Naive thymus-derived CD8-positive, alpha-beta T cell (primary cell): ENCODE measurements at places on chromosomes 1 and 21. TPM values are rescaled to one million over a fixed set of nuclear protein-coding genes. Genes with fewer than 3 reads are reported as not detected.

Gene ARHGEF19
- total RNA-seq = 12.7 TPM

GRCh38 chr21:41080485-41081121 is 87.4 kb upstream of the BACE2 start:
- H3K4me1 ChIP-seq = no peaks in the 10 kb centered on the region
- H3K27ac ChIP-seq = no peak overlapping the region
- peaks cover 11% of the 10 kb centered on the region for H3K27me3 ChIP-seq
- no peak for DNase-seq
- H3K36me3 ChIP-seq = no peaks in the 10 kb centered on the region

GRCh38 chr21:31204801-31205200 is 139.3 kb downstream of the TIAM1 start:
- H3K36me3 ChIP-seq = no peaks in the 10 kb centered on the region
- H3K27ac ChIP-seq = no peak overlapping the region
- DNase-seq = no peak
- no peaks in the 10 kb centered on the region for H3K4me1 ChIP-seq

DNA sequence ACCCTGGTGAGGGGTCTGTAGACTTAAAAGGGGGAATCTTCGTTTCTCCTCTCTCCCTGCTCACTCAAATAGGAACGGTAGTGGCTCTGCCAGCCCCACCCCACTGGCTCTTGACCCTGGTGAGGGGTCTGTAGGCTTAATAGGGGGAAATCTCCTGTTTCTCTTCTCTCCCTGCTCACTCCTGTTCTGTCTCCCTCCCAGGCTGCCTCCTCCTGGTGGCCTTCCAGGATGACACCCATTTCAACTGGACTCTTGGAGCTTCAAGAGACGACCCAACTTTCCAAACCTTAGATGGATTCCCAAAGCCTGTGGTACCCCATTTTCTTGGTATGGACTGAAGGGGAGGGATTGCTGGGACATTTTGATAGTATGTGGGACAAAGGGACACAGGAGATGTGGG is 1.4 kb upstream of the EPHB2 start:
- peaks cover 49% of the 10 kb centered on the region for H3K27me3 ChIP-seq
- no peak overlapping the region for H3K27ac ChIP-seq
- H3K4me3 ChIP-seq = no peak overlapping the region
- DNase-seq = no peak
- H3K36me3 ChIP-seq = peaks cover 2% of the 10 kb centered on the region

Gene HSD3B2
- total RNA-seq = not detected

Gene PPP2R5A
- 47.7 TPM for total RNA-seq

DNA sequence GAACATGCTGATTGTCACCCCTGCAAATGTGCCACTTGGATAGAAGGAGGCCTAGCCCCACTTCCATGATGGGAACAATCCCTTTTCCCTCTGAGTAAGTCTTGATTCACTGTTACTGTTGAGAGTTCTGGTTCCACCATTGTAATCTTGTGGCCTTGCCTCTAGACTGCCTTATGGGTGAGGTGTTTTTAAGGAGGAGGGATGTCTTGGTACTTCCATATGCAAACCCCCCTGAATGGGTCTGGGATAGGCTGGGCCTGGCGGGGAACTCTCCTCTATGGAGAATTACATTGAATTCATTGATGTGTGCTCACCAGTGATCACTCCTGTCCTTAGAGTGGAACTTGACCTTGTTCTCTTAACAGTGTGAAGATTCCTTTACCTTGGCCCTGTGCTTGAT is 5.8 kb downstream of the GALNT2 start:
- H3K4me3 ChIP-seq = no peak overlapping the region
- peaks cover 14% of the 10 kb centered on the region for H3K36me3 ChIP-seq
- H3K27ac ChIP-seq = peak overlapping the region; percentile 33
- no peaks in the 10 kb centered on the region for H3K27me3 ChIP-seq

DNA sequence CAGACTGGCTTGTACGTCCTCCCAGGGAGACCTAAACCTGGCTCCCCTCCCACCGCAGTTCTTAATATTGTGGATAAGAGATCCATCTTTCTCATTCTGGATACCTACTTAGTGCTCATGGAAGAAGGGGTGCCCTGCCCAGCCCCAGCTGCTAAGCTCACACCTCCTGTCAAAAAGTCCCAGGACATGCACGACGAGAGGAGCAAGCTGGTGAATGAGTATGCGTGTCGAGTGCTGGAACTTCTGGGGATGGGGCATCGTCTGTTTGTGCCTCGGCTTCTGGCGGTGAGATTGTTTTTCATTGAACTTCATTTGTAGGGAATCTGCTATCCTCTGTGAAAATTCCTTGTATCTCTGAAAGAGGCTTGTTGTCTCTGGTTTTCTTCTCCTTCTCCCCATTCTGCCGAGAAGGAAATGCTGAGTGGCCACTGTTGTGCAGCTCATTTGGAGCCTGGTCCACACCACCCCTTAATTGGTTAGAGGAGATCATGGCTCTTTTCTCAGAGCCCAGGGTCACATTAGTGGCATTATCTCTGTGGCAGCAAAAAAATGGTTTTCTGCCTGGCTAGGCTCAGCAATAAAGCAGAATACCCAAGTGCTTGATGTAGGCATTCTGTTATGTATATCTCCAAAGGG is 199.4 kb upstream of the CACYBP start:
- no peaks in the 10 kb centered on the region for H3K36me3 ChIP-seq
- H3K4me3 ChIP-seq = no peak overlapping the region
- H3K27me3 ChIP-seq = no peaks in the 10 kb centered on the region
- H3K27ac ChIP-seq = no peak overlapping the region

- H3K4me1 ChIP-seq = no peaks in the 10 kb centered on the region
- no peak overlapping the region for H3K4me3 ChIP-seq
- H3K36me3 ChIP-seq = no peaks in the 10 kb centered on the region
- no peak for DNase-seq
- H3K27ac ChIP-seq = no peak overlapping the region
Observed at GRCh38 chr1:160129046-160129445, 13.5 kb downstream of the ATP1A2 start.

- H3K4me1 ChIP-seq = peaks cover 13% of the 10 kb centered on the region
- DNase-seq = no peak
- H3K27ac ChIP-seq = no peak overlapping the region
Observed at GRCh38 chr1:156151093-156151688, 2.2 kb upstream of the SEMA4A start.

Gene KPRP
- total RNA-seq = not detected

- H3K27ac ChIP-seq = no peak overlapping the region
- no peaks in the 10 kb centered on the region for H3K27me3 ChIP-seq
- peaks cover 19% of the 10 kb centered on the region for H3K36me3 ChIP-seq
- no peak for DNase-seq
- no peaks in the 10 kb centered on the region for H3K4me1 ChIP-seq
Observed at GRCh38 chr1:163298365-163298764, 23.4 kb upstream of the NUF2 start.

- DNase-seq = no peak
- peak overlapping the region; percentile 88 for H3K4me3 ChIP-seq
Observed at GRCh38 chr21:39388811-39389155, 39.9 kb upstream of the HMGN1 start.

Gene PPFIA4
- 1.4 TPM for total RNA-seq

- no peak for DNase-seq
- no peaks in the 10 kb centered on the region for H3K27me3 ChIP-seq
- H3K4me3 ChIP-seq = peak overlapping the region; percentile 73
- peaks cover 8% of the 10 kb centered on the region for H3K36me3 ChIP-seq
- no peak overlapping the region for H3K27ac ChIP-seq
Observed at GRCh38 chr1:227763246-227764018, 28.2 kb downstream of the SNAP47 start.

Gene CSF3R
- total RNA-seq = 0.44 TPM

Gene TTC24
- 44.3 TPM for total RNA-seq

GRCh38 chr1:17831597-17831996 is 76.5 kb downstream of the ACTL8 start:
- H3K27ac ChIP-seq = no peak overlapping the region
- no peaks in the 10 kb centered on the region for H3K36me3 ChIP-seq
- H3K27me3 ChIP-seq = peaks cover 54% of the 10 kb centered on the region
- no peak for DNase-seq
- no peaks in the 10 kb centered on the region for H3K4me1 ChIP-seq
- no peak overlapping the region for H3K4me3 ChIP-seq

Gene VSIG8
- total RNA-seq = not detected

DNA sequence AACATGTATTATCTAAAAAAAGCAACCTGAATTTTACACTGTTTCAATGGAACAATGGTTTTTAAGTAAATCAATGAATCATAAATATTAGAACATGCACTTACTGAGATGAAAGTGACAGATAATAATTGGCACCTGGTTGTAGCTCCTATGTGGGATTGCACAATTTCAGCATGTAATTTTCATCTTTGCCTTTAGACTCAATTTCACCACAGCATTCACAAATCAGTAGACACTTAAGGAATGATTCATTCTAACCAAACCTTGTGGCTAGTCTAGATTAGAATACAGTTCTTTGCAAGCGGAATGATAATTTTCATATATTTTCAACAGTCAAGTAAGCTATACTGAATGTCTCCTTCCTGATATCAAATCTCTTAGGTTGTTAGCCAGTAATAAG is 853.4 kb downstream of the KCNT2 start:
- DNase-seq = no peak
- H3K4me1 ChIP-seq = no peaks in the 10 kb centered on the region
- no peak overlapping the region for H3K27ac ChIP-seq
- no peak overlapping the region for H3K4me3 ChIP-seq
- no peaks in the 10 kb centered on the region for H3K36me3 ChIP-seq

- peaks cover 59% of the 10 kb centered on the region for H3K27me3 ChIP-seq
- no peaks in the 10 kb centered on the region for H3K36me3 ChIP-seq
- peak overlapping the region; percentile 48 for H3K4me3 ChIP-seq
Observed at GRCh38 chr1:110554871-110555801, 36.2 kb upstream of the KCNA10 start.

Gene ST7L
- total RNA-seq = 22.6 TPM

Gene LCE1D
- not detected for total RNA-seq

- no peak overlapping the region for H3K4me3 ChIP-seq
- H3K4me1 ChIP-seq = peaks cover 4% of the 10 kb centered on the region
- H3K27ac ChIP-seq = no peak overlapping the region
- DNase-seq = no peak
- peaks cover 23% of the 10 kb centered on the region for H3K36me3 ChIP-seq
- H3K27me3 ChIP-seq = no peaks in the 10 kb centered on the region
Observed at GRCh38 chr1:61979729-61980128, 214.9 kb upstream of the L1TD1 start.

GRCh38 chr1:6205849-6206519 is at the start of gene RNF207:
Gene RNF207 (plus strand): TSS chr1:6206119. CDS start chr1:6206536, 417 bp downstream.
- no peaks in the 10 kb centered on the region for H3K36me3 ChIP-seq
- no peak within 1 kb of the TSS for H3K27ac ChIP-seq
- DNase-seq = peak; percentile 33

Gene RBM34
- total RNA-seq = 164 TPM

GRCh38 chr1:155669233-155670162 is 19.1 kb downstream of the YY1AP1 start:
- H3K4me1 ChIP-seq = no peaks in the 10 kb centered on the region
- DNase-seq = no peak
- H3K4me3 ChIP-seq = no peak overlapping the region
- peaks cover 15% of the 10 kb centered on the region for H3K36me3 ChIP-seq
- no peaks in the 10 kb centered on the region for H3K27me3 ChIP-seq

Gene LAMC1
- total RNA-seq = 0.99 TPM

DNA sequence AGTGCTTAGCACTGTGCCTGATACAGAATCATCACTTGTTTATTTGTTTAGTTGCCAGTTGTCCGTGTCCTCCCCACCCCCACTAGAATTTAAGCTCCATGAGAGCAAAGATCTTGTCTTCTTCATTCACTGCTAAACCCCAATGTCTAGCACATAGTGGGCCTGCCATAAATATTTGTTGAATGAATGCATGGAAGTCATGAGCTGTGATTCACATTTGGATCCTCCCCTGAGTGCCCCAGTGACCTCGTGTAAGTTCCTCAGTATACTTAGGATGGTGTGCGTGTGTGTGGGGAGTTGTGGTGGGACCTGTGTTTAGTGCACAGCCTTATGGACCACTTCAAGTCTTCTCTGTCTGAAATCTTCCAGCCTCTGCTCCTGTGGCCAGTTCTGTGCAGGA is 23.1 kb downstream of the IER5 start:
- no peaks in the 10 kb centered on the region for H3K27me3 ChIP-seq
- no peak overlapping the region for H3K27ac ChIP-seq
- DNase-seq = no peak
- H3K4me1 ChIP-seq = peaks cover 16% of the 10 kb centered on the region
- H3K36me3 ChIP-seq = no peaks in the 10 kb centered on the region

- peaks cover 13% of the 10 kb centered on the region for H3K36me3 ChIP-seq
- no peaks in the 10 kb centered on the region for H3K27me3 ChIP-seq
- no peak overlapping the region for H3K4me3 ChIP-seq
- no peak for DNase-seq
- no peaks in the 10 kb centered on the region for H3K4me1 ChIP-seq
Observed at GRCh38 chr1:19747761-19748160, 52.0 kb downstream of the TMCO4 start.

Gene NCAM2
- not detected for total RNA-seq

DNA sequence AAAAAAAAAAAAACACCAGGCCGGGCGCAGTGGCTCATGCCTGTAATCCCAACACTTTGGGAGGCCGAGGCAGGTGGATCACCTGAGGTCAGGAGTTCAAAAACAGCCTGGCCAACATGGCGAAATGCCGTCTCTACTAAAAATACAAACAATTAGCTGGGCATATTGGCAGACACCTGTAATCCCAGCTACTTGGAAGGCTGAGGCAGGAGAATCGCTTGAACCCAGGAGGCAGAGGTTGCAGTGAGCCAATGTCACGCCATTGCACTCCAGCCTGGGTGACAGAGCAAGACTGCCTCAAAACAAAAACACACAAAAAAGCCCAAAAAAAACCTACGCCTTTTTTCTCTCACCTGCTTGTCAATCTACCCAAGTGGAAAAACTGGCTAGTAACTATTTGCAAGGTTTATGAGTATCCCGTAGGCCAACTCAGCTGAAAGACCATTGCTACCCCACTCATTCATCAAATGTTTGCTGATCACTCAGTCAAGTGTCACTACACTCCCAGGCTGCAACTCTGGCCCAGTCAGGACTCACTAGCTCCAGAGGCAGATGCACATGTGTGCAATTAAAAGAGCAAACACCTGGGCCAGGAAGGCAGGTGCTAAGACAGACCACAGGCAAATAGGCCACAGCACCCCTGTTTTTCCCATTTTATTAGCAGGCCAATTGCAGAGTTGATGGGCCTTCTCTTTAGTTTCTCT is 2.0 kb downstream of the CSRP1 start:
- DNase-seq = no peak
- H3K4me3 ChIP-seq = peak overlapping the region; percentile 93
- H3K27ac ChIP-seq = no peak overlapping the region
- H3K36me3 ChIP-seq = no peaks in the 10 kb centered on the region
- no peaks in the 10 kb centered on the region for H3K27me3 ChIP-seq

DNA sequence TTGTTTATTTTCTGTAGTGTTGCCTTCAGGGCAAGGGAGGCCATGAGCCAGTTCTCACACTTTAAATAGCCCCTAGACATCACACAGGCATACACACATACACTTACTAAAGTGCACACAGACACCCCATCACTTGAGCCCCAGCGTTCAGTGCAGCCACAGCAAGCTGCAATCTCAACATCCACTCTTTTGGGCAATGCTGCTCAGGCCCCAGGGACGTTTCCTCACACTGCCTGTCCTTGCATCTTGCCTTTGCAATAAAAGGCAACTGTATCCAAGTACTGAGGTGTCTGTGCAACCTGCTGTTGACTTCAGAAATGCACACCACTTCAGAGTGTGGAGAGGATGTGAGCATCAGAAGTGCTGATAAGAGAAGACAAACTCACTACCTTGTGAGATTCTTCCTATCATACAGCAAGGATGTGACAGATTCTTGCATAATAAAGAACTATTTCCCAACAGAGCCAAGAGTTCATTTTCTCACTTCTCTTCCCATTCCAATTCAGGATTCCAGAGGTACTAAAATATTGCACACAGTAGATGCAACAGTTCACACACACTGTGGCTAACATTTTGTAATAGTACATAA is 36.2 kb downstream of the IRF2BP2 start:
- peaks cover 3% of the 10 kb centered on the region for H3K27me3 ChIP-seq
- H3K27ac ChIP-seq = no peak overlapping the region
- H3K4me1 ChIP-seq = no peaks in the 10 kb centered on the region
- no peaks in the 10 kb centered on the region for H3K36me3 ChIP-seq

Gene CD53
- 313 TPM for total RNA-seq
